Stimulated activated CD8-positive, alpha-beta memory T cell treated with anti-CD3 and anti-CD28 coated beads, Interleukin-4, amount 100 ng/mL, for 1 hour (primary cell): ENCODE measurements at places on chromosomes 5 and 9.

DNA sequence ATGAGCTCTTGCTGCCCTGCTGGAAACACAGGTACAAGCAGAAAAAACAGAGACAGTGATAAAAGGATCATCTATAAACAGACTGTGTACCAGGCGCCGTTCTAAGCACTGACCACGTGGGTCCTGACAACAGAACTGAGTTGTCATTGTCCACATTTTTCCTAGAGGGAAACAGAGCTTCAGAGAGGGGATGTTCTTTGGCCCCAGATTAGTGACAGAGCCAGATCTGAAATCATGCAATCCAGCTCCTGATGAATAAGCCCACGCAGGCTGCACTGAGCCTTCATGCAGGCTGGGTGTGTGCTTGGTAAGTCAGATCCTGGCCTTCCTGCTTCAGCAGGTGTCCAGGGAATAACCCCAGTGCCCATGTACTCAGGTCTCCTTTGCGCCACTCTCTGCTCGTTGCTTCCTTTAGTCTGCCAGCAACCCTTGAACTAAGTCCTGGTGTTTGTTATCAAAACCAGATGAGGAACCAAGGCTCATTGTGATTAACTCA, 22.8 kb upstream of the TCF7 start:
- DNase-seq: no peak

- DNase-seq: no peak
Measured at GRCh38 chr9:87865626-87866025, 17.1 kb upstream of the SPATA31E1 start.

GRCh38 chr5:118883362-118883761, 105.0 kb downstream of the DTWD2 start:
- DNase-seq: no peak

GRCh38 chr9:10366171-10366779, 246.5 kb downstream of the PTPRD start:
- no peak for DNase-seq

DNA sequence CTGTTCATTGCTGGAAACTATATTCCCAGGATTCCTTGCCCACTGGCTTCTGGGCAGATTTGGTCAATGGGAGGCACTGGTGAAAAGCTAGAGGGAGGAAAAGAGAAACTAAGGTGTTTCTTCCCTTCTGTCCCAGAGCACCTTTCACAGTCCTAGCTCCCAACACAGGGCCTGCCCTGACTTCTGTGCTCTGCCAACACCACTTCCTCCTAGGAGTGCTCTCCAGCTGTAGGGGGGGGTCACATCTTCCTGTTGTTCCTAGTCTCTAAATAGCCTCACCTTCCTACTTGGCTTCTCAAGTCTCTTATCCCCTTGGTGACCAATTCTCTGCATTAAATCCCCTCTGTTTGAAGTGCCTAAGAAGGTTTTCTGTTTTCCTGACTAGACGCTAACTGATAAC, 115.4 kb downstream of the ADRB2 start:
- no peak for DNase-seq

GRCh38 chr5:171990713-171991015, 15.8 kb downstream of the FBXW11 start:
- DNase-seq: no peak
